CD8-positive, alpha-beta memory T cell (primary cell): ENCODE measurements at places on chromosomes 3 and 15.

- DNase-seq: no peak
Observed at GRCh38 chr3:49270156-49270500, 6.9 kb downstream of the C3orf62 start.

GRCh38 chr15:90931828-90932659 lies at the start of gene HDDC3:
HDDC3 (minus strand) TSS chr15:90932549; CDS start chr15:90932540, 9 bp downstream.
- DNase-seq: peak; percentile 81

- no peak for DNase-seq
Observed at GRCh38 chr15:68620721-68621527, 42.1 kb downstream of the CORO2B start.

GRCh38 chr15:44734839-44735481 lies 1.4 kb upstream of the TRIM69 start:
- no peak for DNase-seq

- DNase-seq: no peak
Observed at GRCh38 chr3:63940389-63940757, 28.2 kb upstream of the SCAANT1 start.

- DNase-seq: no peak
Observed at GRCh38 chr3:85594676-85595075, 635.9 kb downstream of the CADM2 start.

DNA sequence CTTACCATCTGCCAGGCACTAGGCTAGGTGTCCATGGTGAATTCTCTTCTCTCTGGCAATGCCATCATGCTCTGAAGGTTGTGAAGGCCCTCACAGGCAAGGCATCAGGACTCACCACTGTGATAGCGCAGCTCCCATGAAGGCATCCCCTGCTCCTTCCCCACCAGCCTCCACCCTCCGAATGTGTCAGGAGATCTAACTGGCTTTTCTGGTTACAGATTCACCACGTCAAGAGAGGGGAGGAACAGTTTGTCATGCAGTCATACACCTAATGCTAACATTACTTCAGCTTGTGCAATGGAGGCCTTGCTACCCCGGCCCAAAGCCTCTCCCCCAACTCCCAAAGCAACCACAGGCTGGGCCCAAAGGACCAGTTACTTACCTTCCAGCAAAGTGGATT lies 8.9 kb upstream of the CMTM8 start:
- no peak for DNase-seq

DNA sequence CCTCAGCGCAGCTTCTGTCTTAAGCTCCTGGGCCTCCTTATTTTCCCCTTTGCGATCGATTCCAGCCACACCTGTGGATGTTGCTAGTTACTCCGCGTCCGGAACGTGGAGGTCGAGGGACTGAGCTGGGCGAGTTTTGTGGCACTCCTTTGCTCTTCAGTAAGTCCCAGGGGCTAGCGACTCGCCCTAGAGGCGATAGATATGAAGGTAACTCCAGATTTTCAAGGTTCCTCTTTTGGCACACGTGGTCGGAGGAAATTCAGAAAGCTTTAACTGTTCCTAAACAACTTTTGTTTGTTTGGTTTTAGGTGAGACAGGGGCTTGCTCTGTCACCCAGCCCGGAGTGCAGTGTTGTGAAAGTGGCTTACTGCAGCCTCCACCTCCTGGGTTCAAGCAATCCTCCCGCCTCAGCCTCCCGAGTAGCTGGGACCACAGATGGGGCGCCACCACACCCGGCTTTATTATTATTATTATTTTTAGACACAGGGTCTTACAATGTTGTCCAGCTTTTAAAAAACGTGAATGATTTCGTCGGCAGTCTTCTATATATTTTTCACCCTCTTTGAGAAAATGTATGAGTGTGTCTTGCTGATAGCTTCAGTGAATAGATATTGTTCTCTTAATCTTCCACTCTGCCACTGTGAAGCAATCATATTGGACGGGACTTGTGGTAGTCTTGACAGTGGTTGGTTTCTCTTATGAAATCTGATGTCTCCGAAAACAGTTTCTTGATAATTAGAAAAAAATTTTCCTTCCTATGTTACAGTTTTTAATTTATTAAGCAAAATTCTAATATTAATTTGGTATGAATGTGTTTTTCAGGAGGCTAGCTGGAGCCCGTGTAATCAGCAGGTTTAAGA lies 785 bp downstream of the MFSD1 start:
- no peak for DNase-seq

GRCh38 chr3:101466465-101467309 lies 46.3 kb downstream of the SENP7 start:
- DNase-seq: peak; percentile 35

DNA sequence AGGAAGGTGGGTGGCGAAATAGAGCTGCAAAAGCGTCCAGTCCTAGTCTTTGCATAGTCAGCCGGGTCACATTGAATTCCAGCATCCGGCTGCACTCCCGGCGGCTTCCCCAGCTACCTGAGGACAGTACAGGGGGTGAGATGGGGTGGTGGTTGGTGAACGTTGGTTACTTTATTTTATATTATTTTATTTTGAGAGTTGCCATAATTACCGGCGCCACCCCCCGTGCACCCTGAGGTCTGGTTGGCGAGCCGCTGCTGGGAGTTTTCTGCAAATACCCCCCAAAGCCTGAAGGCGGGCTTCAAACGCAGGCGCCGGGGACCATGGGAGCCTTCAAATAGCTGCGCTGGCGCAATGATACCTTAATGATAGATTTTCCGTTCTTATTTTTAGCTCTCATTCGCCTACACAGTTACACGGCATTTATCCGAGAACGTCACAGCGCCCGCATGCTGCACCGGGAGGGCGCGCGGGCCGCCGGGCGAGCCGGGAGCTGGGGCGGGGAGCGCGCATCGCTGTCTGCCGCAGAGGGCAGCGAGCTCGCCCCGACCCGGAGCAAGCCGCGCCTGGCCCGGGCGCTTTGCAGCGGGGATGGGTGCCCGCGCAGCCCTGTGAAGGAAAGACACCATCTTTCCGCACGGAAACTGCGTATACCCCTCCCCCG lies 756 bp upstream of the RASGRF1 start:
- no peak for DNase-seq

DNA sequence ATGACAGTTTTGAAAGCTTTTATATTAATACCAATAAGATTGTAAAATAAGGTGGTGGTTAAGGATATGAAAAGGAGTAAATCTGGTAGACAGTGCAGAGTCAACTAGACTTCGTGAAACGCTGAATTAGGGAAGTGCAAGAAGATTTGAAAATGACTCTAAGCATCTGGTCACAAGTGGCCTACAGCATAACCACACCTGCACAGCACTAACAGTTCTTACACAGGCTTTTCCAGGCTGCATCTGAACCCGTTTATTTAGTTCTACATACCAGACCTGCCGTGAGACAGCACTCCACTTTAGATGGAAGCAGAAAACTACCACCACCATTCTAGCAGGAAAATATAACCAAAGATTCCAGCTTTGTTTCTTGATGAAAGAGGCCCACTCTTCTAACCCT lies 1.9 kb downstream of the DMXL2 start:
- DNase-seq: no peak

- no peak for DNase-seq
Observed at GRCh38 chr3:30630238-30631030, 24.0 kb downstream of the TGFBR2 start.

- DNase-seq: no peak
Observed at GRCh38 chr3:40869939-40870338, 329.4 kb upstream of the CTNNB1 start.

GRCh38 chr3:188194332-188194731 lies 40.4 kb downstream of the LPP start:
- DNase-seq: no peak

GRCh38 chr15:85312486-85312885 lies 67.9 kb upstream of the AKAP13 start:
- no peak for DNase-seq

- no peak for DNase-seq
Observed at GRCh38 chr15:97234851-97235610, 725.5 kb upstream of the ARRDC4 start.

DNA sequence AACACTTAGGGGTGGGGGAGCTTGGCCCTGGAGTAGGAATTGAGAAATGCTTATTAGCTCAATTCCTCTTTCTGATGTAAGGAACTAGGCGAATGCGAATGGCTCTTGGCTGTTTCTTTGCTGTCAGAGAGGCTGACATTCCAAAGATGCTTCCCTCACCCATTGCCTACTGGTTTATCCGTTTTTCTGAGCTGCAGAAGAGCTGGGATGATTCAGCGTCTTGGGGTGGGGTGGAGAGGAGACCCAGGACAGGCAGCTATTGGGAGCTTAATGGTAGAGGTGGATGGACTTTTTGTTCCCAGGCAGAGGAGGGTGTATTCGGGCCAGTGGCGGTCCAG lies 9.8 kb downstream of the PLEKHO2 start:
- no peak for DNase-seq

DNA sequence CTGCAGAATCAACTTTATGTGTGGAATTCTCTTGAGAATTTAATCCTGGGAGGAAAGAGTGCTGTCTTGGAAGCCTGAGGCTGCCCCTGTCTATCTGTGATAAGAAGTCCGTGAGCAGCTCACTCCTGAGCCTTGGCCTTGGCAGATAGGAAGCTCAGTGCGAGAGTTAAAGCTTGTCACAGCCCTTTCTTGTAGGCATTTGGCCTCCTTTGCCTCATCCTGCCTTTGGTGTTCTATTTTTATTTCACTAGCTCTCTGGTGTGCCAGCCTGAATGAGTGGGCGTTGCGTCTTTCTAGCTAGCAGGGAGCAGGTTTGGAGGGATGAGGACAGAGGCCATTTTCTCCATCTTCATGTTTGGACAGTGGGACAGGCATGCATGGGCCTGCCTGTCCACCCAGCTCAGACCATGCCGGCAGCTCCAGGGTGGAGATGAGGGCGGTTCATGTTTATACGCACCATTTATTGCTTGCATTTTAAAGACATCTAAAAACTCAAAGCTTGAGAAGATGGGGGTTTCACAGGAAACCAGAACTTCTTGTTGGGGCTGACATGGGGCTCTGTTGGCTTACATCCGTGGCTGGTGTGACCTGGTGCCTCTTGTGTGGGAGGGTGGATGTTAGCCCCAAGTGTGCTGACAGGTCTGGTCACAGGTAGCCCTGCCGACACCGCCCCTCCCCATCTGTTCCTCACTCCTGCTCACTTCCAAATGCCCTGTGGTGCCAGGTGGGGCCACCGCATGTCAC lies 29.8 kb downstream of the IRAK2 start:
- peak; percentile 78 for DNase-seq

- DNase-seq: no peak
Observed at GRCh38 chr15:67176195-67176971, 78.1 kb downstream of the AAGAB start.

DNA sequence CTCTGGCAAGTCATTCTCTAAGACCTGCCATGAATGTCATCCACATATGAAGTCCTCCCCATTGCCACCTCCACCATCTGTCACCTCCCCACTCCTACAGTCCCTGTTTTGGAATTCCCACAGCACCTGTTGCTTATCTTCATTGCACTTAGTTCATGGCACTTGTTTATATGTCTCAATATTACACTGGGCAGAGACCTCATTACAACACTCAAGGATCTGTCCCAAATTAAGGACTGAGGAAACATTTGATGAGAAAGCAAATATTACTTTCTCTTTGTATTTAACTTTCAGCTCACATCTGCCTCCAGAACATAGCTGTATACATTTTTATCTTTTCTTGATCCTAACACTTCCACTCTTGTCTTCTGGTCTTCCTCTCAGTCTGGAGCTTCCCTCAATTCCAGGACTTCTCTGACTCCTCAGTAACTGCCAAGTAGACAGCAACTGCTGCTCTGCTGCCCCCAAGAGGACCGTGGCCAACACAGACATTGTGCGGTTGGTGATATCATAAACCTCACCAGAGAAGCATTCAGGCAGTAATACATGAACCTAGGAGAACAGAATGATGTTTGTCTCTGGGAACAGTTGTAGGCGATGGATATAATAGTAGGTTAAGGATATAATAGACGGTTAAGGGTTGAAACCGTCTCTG lies 45.0 kb upstream of the FGF12 start:
- DNase-seq: no peak

- DNase-seq: no peak
Observed at GRCh38 chr3:154188437-154188836, 67.2 kb downstream of the ARHGEF26 start.

- no peak for DNase-seq
Observed at GRCh38 chr3:157920822-157921700, 185.2 kb downstream of the SHOX2 start.

DNA sequence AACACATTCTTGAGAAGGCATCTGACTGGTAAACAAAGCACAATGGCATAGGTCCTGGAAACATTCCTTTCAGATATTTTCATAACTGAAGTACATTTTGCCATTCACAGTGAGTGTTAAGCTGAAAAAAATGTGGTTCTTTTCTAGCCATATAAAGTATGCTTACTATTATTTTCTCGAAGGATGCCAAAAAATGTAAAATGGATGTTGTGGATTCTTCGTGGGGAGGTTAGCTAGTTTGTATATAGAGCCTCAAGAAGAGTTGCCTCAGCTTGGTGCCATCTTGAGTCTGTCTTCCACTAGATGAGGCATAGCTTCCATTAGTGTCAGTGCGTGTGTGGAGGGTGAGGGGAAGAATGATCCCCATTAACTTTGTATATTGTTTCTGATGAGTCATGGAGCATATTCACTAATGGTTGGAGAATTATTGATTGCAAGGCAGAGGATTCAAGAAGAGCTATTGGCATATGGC lies 4.1 kb downstream of the MBNL1 start:
- DNase-seq: no peak
